ENCODE measurements at places on chromosomes 6 and 20. TPM values are rescaled to one million over a fixed set of nuclear protein-coding genes. Genes with fewer than 3 reads are reported as not detected.

Gene GJA10
- not detected for polyA plus RNA-seq

GRCh38 chr6:125884634-125885371 lies 71.8 kb upstream of the HINT3 start:
- no peak for DNase-seq

- DNase-seq = peak; percentile 4
Observed at GRCh38 chr6:162684961-162685360, 42.6 kb downstream of the PRKN start.

Gene HLA-DQA1
- 53.4 TPM for polyA plus RNA-seq

DNA sequence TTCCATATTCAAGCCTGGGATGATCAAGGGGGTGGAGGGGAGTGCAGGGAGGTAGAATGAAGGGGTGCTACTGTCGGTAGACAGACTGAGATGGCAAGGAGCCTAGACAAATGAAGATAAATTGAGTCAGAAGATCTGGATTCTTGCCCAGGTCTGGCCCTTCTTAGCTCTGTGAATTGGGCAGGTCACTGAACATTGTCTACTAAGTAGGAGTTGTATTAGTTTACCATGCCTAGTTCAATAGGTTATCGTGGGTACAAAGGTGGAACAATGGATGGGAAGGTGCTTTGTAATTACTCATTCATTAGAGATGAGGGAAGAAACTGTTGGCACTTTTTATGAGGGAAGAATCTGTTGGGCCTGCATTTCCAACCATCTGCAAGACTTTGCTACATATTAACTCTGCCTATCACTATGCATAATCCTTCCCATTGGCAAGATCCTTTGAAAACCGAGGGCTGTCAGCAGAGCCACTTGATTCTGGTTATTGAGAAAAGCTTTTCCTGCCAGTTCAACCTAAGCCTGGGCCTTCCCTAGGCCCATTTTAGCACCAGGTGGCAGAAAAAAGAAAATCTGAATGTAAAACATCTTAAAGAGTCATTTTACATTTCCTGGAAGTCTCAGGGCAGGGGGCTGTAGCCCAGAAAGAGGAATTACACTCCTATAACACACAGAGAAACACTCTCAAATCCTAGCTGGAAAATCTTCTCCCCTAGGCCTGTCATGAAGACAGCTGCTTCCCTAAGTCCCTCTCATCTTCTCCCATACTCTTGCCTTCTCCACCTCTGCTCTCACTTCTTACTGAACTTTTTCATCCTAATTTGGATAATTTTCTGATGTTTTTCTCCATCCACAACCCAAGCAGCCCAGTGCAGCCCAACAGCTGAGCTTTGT lies 103.5 kb downstream of the CD24 start:
- peak; percentile 23 for DNase-seq

Gene HTR1E
- 0.07 TPM for polyA plus RNA-seq

DNA sequence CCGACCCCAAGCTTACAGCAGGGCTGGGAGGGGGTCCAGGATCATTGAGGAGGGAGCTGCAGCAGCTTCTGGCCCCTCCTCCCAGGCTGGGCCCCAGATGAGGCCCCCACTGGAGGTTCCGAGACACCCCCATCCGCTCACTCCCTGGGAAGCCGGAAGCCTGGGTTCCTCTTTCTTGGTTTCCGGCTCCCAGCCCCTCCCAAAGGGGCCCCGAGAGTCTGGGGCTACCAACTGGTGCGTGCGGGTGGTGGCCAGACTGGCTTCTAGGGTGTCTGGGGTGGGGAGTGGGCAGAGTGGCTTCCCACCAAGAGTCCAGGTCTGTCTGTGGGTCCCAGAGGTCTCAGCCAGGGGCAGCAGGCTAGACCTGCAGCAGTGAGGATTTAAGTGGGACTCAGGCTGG lies 2.2 kb downstream of the RGS19 start:
- DNase-seq = no peak

Gene HS3ST5
- polyA plus RNA-seq = 2.4 TPM

Gene NR2E1
- polyA plus RNA-seq = not detected

Gene MUC22
- polyA plus RNA-seq = not detected

DNA sequence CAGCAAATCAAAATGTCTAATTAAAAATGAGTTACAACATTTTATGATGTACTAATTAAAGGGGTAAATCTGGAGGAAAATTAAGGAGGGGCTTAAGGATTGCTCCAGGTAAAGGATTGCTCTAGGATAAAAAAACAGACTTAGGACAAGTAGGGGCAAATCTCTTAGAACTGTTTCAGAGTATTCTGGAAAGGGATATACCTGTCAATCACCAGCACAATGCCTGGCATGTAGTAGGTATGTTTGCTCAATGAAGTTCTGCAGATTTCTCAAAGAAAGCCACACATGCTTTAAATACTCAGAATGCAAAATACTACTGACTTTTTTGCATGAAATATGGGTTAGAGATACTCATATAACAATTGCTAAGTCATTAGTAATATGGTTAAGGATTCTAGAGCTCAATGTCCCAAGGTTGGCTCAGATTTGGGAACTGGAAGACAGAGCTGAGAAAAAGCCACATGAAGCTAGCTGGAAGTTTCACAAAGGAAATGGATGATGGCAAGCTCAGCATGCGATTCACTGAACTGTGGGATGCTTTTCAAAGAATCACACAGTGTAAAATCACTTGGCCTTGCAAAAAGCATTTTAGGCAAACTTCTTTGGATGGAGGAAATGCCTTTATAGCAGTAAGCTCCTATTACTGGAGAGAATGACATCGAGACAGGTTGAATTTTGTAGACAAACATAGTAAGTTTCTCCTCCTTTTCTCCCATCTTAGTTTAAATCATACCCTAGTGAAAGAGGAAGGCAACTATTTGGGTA lies 72.8 kb downstream of the MAP3K5 start:
- DNase-seq = no peak

DNA sequence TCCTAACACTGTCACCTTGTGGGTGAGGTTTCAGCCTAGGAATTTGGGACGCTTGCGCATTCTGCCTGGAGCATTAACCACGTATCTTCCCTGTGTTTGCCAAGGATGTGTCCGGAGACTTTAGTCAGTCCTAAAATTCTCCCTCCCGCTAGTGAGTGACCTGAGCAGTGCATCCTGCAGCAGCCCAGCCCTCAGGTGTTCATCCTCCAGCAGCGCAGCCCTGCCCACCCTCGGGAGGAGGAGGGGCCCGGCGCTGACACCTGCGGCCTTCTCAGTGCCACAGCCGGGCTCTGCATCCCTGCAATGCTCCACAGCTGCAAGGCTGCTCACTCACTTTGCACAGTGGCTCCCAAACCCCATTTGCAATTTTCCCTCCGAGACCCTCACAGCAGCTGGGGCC lies 79.5 kb downstream of the ERMARD start:
- DNase-seq = no peak

- DNase-seq = no peak
Observed at GRCh38 chr6:166672624-166673206, 45.7 kb upstream of the RPS6KA2 start.

Gene NRSN1
- 10.0 TPM for polyA plus RNA-seq

GRCh38 chr6:11066505-11067347 lies 22.6 kb upstream of the ELOVL2 start:
- peak; percentile 59 for DNase-seq

- no peak for DNase-seq
Observed at GRCh38 chr6:87251225-87251624, 71.2 kb upstream of the SMIM8 start.
